ENCODE measurements at places on chromosomes 16 and 17.

DNA sequence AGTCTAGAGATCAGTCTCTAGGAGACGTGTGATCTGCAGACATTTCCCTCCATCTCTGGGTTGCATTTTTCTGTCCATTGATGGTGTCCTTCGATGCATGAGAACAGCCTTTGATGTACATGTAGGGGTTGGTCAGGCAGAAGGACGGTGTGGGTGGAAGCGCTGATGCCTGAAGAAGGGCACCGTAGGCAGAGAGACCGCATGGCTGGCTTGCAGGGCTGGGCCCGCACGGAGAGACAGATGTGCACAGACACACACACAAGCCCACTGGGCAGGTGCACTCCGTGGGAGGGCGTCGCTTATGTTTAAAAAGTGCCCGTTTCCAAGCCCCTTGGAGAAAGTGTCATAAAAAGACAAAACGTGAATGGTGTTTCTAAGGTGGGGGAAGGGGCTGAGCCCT lies 15.7 kb upstream of the WFIKKN1 start:
- no peak for DNase-seq

DNA sequence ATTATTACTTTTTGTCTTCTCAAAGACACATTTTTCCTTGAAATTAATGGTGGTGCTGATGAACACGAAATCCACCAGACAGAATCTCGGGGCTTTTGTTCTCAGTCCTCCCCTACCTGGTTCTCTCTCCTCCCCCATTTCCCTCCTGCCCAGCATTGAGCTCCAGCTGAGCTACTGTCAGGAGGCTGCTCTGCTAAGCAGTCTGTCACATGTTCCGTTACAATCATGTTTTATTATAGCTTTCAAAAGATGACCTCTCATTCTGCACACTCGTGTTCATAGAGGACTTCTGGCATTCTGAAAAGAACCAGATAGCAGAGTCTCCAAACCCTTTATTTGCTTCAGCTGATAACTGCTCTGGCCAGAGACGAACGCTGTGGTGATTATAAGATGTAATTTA lies 732.5 kb upstream of the RBFOX1 start:
- DNase-seq = no peak

- DNase-seq = no peak
These were observed 19.7 kb downstream of the ST6GALNAC2 start for GRCh38 chr17:76565728-76566612.

GRCh38 chr17:70119983-70120382 lies 45.0 kb downstream of the KCNJ16 start:
- DNase-seq = no peak

- no peak for DNase-seq
These were observed 363 bp downstream of the KARS1 start for GRCh38 chr16:75647112-75647491.

DNA sequence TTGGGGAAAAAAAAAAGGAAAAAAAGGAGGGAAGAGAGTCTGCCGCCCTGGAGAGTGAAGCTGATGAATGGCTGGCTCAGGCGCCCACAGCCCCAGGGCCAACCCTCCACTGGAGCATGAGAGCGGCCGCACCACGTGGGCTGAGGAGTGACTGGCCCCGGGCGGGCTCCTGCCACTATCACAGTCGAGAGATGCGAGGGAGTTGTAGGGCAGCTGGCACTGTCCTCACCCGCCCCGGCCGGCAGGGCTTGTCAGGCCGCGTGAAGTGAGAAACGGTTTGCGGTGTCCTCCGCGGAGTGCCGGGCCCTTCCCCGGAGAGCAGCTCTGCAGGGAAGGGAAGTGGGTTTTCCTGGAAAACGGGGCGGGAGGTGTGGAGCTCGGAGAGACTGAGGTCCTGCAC lies 45.9 kb downstream of the JPH3 start:
- no peak for DNase-seq

- no peak for DNase-seq
These were observed 21.6 kb upstream of the SCNN1B start for GRCh38 chr16:23280483-23280967.

GRCh38 chr17:64741038-64741641 lies 79.0 kb upstream of the SMURF2 start:
- DNase-seq = no peak

- DNase-seq = no peak
These were observed 96.2 kb downstream of the PGS1 start for GRCh38 chr17:78474614-78475146.

GRCh38 chr17:27904114-27904513 lies 10.9 kb upstream of the LYRM9 start:
- no peak for DNase-seq

GRCh38 chr17:79801156-79802038 lies 4.5 kb upstream of the CBX8 start:
- no peak for DNase-seq

- no peak for DNase-seq
These were observed 39.4 kb upstream of the ACSF3 start for GRCh38 chr16:89054261-89054661.

DNA sequence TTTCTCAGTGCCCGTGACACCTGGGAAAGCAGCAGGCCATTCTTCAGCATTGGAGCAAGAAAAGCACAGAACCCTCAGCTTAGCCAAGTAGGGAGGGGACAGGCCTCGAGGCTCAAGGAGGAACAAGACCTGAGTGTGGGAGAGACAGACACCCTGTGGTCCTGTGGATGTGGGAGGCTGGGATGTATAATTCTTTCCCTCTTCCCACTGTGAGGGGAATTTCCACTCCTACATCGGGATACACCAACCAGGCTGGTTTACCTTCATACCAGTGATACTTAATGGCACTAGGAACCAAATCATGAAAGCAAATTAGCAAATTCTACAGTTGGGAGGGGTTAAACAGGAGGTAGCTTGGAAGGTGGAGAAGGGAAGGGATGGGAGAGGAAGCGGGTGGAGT lies 41.7 kb downstream of the LYRM1 start:
- DNase-seq = no peak

GRCh38 chr16:12558641-12559040 lies 245.0 kb downstream of the CPPED1 start:
- DNase-seq = no peak

DNA sequence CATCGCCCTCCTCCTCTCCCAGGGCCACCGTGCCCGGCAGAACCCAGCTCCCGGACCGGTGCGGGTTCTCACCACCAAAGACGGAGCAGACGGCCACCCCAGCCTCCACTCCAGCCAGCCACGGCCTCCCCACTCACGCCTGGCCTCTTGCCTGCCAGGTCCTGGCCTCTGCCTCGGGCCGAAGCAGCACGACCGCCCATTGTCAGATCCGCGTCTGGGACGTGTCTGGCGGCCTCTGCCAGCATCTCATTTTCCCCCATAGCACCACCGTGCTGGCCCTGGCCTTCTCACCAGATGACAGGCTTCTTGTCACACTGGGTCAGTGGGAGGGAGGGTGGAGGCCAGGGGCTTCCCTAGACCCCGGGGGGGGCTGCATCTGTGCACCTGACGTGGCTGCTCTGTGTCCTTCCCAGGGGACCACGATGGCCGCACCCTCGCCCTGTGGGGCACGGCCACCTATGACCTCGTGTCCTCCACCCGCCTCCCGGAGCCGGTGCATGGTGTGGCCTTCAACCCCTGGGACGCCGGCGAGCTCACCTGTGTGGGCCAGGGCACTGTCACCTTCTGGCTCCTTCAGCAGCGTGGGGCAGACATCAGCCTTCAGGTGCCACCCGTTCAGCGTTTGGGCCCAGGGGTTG lies 6.6 kb upstream of the RHOT2 start:
- no peak for DNase-seq

GRCh38 chr17:17763136-17763535 lies 73.7 kb downstream of the SREBF1 start:
- DNase-seq = no peak

DNA sequence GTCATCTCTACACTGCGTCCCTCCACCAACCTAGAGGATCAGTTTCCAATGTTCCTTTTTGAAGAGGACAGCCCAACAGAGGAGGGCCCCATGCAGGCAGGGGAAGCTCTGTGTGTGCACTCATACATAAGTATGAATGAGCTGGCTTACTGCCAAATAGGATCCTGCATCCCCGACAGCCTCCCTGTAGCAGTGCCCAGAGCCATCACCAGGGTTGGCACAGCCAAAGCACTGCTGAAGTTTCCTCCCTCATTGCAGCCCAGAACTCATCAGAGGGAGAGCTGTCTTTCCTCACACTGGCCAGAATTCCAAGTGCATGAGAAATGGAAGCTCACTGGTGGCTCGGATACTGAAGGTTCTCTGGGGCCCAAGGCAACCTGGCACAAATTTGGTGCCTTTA lies 114.4 kb downstream of the ASIC2 start:
- no peak for DNase-seq

DNA sequence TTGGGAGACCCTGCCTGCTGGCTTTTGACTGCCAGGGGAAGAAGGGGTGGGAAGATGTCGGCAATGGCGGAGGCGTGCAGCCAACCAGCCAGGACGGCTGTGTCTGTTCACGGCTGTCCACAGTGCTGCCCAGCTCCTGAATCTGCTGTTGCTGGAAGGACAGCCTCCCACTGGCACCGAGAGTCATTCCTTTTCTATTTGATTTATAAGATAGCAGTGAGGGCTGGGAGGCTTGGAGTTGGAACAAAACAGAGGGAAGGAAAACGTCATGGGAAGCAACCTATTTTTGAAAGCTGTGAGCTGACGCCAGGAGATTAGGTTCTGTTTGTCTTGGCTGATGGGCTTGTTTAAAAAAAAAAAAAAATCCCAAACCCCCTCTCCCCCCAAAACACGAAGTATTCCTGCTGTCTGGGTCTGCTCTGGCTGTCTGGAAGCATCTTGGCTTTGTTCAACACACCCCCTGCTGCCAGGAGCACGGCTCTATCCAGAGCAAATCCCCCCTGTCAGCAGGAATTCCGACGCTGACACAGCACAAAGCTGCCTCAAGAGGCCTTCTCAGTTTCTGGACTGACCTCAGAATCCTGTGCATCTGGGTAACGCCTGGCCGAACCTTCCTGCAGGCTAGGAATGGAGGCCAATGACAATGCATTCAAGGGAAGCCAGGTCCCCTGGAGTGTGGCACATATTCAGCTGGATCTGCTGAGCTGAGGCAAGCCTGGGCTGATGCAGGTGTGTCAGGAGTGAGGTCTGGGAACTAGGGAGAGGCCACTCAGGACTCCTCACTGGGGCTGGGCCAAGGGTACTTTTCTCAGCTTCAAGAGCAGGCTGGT lies 41.0 kb upstream of the SREBF1 start:
- DNase-seq = no peak

- no peak for DNase-seq
These were observed 5.2 kb upstream of the OR1F1 start for GRCh38 chr16:3182608-3183444.

DNA sequence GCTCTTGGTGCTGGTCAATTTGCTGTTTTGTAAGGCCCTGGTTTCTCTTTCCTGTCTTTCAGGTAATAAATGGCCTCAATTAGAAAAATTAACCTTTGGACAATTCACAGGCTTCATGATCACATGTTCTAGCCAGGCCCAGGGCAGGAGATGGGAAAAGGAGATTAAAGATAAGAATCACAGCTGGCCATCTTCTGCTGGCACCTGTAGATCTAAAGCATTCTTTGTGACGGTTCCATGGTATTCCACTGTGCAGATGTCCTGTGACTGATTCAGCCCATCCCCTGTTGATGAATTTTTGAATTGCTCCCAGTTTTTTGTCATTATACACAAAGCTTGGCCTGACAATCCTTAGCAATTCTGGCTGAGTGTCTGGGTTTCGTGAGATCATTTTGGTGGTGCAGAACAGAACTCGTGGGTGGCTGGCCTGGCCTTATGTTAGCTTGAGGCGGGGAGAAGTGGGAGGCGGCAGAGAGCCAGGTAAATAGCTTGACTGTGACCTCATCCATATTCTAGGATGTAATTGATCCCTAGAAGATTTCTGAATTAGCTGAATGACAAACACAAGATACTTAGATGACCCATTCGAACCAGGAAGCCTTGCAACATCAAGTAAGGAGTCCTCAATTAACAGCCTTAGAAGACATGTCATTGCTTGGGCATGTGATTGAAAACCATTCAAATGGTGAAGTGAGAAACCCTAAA lies 14.1 kb downstream of the TMC5 start:
- DNase-seq = no peak

DNA sequence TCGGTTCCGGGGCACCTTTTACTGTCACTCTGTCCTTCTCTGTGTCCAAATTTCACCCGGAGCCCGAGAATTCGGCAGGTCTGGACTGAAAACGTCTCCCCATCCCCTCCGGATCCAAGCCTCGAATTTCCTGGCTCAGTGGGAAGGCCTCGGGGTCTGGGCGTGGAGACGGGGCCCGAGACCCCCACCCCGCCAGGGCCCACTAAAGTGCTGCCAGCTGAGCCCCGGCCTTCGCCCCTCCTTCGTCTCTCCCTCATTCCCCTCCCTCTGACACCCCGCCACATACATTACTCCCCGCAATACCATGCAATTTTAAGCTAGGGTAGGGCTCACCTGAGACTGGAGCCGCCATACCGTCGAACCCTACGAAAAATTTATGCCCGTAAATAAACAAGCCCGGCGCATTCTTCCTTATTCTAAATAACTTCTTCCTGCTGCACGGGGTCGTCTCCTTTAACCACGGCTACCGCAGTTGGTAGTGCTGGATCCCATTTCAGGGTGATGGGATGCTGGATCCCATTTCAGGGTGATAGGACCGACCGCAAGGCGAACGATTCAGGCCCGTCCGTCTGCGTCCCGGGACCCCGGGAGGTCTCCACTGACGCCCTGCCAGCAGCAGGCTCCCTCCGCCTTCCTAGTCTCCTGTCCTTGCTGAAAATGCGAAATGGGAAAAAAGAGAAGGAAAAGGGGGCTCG lies 4.4 kb upstream of the OR1F1 start:
- DNase-seq = no peak

DNA sequence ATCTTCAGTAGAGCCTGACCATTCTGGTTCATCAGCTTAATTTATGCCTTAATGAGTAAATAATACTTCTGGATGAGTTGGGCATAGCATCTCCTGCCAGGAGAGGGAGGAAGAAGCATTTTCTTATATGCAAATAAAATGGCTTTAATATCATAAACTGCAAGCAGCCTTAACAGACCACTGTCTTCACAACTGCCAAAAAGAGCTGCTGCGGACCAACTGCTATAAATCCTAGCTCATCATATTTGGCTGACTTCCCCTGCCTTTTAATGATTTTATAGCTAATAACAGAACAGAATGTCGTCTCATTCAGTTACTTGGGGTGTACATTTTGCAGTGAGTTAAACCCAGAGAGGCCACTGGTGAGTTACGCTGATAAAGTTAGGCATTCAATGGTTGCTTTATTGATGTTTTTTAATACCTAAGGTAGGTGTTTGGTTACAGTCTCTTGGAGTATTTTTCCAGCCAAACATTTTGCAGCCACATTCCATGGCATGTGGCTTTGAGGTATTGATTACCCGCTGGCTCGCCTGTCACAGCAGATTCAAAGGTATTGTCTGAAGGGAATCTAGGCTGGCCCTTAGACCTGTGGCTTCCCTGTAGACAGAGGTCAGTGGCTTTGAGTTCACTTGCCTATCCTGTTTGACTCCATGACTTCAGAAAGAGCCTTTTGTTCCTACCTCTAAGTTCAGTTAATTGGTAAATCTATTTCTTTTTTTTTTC lies 16.4 kb downstream of the FAM20A start:
- DNase-seq = no peak
